AG04450 (cell line): ENCODE measurements at places on chromosomes 7 and 10.

GRCh38 chr10:89664203-89664602, 19.2 kb upstream of the PANK1 start:
- DNase-seq, result no peak

- no peak for DNase-seq
Observed at GRCh38 chr10:74674927-74675326, 151.5 kb upstream of the KAT6B start.

GRCh38 chr10:6494936-6495592, 85.0 kb downstream of the PRKCQ start:
- no peak for DNase-seq

DNA sequence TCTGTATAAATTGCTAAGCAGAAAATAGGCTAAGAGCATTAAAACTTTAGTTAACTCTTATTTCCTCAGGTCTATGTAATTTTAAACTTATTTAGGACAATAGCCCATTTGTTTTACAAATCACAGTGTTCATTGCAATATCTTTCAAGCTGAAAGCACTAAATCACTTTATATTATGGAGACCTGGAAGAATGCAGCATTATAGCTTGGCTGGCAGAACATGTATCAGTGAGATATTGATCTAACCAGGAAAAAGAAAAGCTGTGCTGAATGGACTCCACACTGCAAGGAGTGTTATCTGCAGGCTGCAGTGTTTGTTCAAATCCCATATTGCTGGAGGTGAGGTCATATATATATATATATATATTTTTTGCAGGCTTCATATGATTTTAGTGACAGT, 517.5 kb downstream of the NRG3 start:
- no peak for DNase-seq

DNA sequence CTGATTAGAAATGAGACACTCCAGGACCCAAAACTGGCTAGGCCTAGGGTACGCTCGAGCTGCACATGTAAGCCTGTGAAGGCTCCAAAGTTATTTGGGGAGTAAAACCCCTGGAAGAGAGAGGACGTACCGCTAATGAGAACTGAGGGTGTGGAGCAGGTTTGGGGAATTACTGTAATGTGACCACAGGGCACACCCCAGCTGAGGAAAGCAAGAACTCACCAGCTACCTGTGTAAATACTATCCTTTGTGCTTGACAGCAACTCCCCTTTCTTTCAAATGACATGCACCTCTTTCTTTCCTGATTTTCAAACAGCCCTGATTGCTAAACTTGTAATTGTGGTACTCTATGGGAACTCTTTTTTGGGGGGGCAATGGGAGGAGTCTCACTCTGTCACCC, 147.2 kb downstream of the JAZF1 start:
- no peak for DNase-seq

- no peak for DNase-seq
Observed at GRCh38 chr7:25923741-25924460, 228.1 kb upstream of the NFE2L3 start.

DNA sequence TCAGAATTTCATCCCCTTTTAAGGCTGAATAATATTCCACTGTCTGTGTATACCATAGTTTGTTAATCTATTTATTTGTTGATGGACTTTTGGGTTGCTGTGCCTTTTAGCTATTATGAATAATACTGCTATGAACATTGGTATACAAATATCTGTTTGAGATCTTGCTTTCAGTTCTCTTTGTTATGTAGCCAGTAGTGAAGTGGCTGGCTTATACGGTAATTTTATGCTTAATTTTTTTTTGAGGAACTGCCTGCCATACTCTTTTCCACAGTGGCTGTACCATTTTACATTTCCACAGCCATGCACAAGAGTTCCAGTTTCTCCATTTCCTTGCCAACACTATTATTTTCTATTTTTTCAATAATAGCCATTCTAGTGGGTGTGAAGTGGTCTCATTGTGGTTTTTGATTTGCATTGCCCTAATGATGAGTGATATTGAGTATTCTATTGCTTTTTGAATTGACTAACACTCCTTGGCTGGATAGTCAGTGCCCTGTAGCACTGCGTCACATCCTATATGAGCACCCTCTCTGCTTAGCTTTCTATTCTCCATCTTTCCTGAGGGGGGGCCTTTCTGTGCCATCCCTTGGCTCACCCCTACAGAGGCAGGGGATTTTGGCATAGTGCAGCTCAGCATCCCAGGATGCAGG, 29.4 kb upstream of the RAPGEF5 start:
- no peak for DNase-seq

GRCh38 chr7:148807436-148807835, 76.7 kb downstream of the EZH2 start:
- no peak for DNase-seq

DNA sequence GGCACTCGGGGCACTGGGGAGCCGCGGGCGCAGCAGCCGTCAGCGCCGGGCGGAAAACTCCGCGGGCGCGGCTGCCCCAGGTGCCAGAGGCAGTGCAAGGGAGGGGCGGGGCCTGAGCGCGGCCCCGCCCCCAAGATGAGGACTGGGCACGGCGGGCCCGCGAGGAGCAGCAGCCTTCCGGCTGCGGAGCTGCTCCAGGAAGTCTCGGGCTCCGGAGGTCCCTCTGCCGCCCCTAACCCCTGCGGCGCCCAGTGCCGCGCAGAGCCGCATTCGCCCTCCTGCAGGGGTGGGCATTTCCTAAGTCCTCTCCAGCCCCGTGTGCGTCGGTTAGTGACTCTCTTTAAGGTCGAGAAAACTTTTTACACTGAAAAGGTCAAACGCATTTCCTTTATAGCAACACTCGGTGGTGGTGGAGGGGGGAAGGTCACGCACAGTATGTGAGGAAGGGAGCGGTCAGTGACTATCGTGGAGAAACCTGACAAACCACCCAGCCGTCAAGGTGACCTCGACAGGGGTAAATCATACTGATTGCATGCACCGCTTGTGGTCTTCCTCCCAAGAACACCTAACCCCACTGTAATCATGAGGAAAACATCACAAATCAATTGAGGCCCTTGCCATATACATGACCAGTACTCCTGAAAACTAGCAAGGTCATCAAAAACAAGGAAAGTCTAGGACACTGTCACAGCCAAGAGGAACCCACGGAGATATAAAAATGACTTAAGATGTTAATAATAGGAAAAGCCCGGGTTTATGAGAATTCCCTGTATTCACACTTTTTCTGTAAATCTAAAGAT, at the start of gene ANXA11:
TSS of gene ANXA11 (minus strand) at position 61 of the 800 bp plus-strand sequence. CDS start 32,676 bp downstream, outside the sequence.
- DNase-seq, result no peak

DNA sequence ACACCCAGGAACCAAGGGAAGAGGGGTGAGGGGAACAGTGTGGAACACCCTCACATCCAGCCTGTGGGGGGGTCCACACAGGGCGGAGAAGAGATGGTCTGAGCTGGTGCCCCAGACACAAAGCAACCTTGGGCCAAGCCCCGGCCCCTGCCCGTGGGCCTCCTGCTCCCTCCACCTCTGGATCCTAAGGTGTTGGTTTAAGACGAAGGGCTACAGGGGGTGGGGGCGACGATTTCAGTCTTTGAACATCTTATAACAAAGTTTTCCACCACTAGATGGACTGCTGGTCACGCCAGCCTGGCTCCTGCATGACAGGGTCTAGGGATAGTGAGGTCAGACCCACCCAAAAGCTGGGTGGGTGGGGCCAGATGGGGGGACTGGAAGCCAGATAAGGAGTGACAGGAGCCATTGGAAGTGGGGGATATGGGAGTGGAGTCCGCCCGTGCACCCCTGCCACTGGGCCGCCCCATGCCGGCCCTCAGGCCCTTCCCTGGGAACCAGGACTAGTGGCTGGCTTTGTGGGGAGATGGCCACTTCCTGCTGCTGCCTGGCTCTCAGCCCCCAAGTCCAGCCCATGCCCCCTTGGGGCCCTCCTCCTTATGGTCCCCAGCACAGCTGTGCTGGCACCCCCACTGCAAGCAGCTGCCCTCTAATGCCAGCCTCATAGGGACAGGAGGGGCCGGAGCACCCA, 98.4 kb downstream of the RGS10 start:
- no peak for DNase-seq

DNA sequence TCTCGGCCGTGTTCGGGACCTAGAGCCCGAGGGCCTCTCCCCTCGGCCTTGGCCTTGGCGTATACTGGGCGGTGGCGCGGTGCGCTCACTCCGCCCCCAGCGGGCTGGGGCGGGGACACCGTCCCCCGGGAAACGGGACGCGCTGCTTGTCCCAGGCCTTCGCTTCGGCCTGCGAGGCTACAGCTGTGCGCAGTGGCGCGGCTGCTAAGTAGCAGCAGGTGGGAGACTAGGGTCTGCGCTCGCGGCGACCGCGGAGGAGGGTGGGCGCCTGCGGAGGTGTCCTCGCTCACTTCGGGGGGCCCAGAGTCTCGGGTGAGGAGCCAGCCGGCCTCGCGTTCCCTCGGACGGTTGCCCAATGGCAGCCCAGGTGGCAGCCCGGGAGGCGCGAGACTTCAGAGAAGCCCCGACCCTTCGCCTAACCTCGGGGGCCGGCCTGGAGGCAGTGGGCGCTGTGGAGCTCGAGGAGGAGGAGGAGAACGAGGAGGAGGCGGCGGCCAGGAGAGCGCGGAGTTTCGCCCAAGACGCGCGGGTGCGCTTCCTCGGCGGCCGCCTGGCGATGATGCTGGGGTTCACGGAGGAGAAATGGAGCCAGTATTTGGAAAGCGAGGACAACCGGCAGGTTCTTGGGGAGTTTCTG, at the start of gene DNAH11:
TSS of gene DNAH11 (plus strand) at position 149 of the 637 bp plus-strand sequence. CDS start at position 356, 207 bp downstream.
- DNase-seq, result no peak

- no peak for DNase-seq
Observed at GRCh38 chr10:11194859-11195586, 177.4 kb downstream of the CELF2 start.

DNA sequence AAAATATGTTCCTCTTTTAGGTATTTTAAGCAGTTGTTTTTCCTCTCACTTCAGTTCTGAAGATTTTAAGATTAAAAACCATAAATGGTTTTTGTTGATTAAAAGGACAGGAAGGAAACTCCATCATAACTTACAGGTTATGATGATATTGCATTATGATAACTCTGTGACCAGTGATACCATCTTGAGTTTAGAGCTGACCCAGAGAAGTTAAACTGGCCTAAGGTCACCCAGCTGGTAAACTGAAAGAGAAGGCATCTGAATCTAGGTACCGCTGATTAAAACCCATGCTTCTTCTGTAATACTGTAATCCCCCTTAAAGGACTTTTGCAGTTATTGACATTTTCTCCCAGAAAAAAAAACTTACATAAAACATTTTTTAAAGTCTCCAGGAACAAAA, 29.6 kb downstream of the LOXL4 start:
- DNase-seq, result no peak

DNA sequence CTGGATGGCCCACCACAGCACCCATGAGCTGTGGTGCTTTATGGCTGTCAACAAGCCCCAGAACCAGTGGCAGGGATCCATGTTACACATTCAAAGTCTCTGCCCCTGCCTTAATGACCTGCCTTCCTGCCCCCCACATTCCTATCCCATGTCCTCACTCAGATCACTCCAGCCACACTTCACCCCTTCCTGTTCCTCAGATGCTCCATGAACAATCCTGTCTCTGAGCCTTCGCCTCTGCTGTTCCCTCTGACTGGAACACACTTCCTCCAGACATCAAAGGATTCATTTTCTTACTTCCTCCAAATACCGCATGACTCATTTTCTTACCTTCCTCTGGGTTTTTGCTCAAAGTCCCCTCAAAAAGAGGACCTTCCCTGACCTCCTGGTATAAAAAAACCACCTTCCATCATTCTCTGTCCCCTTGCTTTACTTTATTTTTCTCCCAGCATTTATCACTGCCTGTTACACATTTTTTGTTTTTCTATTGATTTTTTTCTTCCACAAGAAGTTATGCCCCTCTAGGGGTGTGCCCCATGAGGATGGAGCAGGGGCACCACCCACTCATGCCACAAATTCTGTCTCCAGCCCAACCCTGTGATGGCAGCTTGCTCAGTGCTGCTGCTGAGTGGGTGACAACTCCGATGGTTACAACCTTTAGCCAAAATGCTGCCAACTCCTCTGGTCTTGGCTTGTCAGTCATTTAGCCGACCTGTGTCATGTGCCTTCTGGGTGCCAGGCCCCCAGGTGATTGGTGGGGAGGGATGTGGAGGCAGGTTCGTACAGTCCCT, 18.2 kb downstream of the COL13A1 start:
- no peak for DNase-seq

DNA sequence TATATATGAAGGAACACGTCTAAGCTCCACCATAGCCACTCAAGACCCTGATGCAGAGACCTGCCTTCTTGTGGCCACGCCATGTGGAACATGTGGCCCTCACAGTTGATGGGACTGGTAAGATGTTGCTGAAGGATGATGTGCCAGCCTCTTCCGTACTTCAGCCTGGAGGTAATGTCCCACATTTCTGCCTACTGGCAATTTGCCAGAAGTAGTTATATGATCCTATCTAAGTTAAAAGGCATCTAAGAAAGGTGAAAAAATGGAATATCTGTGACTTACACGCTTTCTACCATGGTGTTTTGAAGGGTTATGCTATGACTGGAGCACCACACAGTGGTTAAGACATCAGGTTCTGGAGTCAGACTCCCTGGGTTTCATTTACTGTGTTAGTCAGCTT, 948.7 kb upstream of the GHITM start:
- no peak for DNase-seq

DNA sequence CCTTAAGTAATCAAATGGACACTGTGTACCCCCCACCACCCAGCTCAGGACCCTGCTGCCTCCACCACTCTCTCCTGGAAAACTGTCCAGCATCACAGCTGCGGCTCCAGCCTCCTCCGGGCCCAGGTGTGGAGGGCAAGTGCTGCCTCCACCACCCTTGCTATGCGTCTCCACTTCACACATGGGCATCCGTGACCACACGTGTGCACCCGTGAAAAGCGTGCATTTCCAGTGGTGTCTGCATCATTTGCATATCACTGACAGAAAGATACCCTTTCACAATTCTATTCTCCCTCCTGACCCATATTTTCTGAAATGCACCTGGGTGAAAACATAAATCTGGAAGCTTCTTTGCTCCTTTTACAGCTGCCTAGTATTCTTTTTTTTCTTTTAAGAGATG, 89.7 kb upstream of the PDGFA start:
- no peak for DNase-seq

DNA sequence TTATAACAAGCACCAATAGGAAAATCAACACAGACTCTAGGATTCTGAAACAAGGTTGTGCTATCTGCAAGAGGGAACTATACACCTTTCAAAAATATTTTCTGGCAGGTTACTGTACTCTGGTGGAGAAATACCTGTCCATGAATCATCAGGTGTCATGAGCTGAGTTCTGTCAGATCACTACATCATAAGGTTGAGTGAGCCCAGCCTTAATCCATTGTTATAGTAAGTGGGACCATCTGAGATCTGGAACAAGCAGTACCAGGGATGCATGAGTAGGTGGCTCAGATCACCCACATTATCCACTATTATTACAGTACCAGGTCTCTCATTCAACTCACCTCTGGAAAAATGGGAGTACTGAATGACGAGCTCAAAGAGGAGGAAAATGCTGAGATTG, 212.4 kb downstream of the DGKI start:
- no peak for DNase-seq

GRCh38 chr10:22609719-22610465, 104.5 kb downstream of the PIP4K2A start:
- no peak for DNase-seq

- no peak for DNase-seq
Observed at GRCh38 chr10:86266446-86267242, 100.0 kb downstream of the GRID1 start.

DNA sequence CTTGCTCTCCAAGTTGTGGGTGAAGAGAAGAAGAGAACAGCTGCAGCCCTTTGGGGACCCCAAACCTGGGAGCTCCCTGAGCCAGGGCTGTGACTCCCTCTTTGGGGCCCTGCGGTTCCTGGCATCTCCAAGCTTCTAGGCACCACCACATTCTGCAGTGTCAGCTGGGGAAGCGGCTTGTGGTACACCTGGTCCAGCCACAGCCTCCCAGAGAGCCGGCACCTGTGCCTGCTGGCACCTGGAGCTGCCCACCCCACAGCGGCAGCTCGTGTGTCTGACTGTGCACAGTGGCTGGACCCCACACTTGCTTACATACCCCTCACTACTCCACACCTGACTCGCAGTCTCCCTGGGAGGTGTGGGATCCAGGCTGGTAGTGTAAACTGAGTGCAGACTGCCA, 23.5 kb downstream of the FAM241B start:
- no peak for DNase-seq
